ENCODE measurements at places on chromosomes 4 and X. TPM values are rescaled to one million over a fixed set of nuclear protein-coding genes. Genes with fewer than 3 reads are reported as not detected.

GRCh38 chr4:105748222-105748621, 39.6 kb downstream of the GSTCD start:
- DNase-seq = no peak
- H3K4me3 ChIP-seq = no peak overlapping the region
- H3K4me1 ChIP-seq = no peaks in the 10 kb centered on the region
- no peak overlapping the region for H3K27ac ChIP-seq
- no peaks in the 10 kb centered on the region for H3K27me3 ChIP-seq

DNA sequence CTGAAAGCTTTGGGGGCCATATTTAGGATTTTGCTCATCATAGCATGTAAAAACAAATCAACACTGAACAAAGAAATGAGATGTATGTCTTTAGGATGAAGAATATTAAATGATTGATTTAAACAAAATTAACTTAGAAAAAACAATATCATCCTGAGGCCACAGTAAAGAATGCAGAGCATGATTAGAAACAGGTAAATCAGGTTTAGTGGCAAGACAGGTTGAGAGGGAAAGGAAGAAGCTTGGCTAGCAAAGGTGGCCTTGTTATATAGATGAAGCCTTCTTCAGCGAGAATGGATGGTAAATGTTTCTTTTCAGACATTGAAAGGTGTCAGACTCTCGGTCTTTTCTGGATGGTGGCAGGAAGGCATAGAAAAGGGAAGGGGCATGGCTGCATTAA, 11.9 kb upstream of the MAGEB16 start:
- no peak overlapping the region for H3K4me3 ChIP-seq
- no peak overlapping the region for H3K27ac ChIP-seq
- DNase-seq = no peak
- H3K4me1 ChIP-seq = no peaks in the 10 kb centered on the region

DNA sequence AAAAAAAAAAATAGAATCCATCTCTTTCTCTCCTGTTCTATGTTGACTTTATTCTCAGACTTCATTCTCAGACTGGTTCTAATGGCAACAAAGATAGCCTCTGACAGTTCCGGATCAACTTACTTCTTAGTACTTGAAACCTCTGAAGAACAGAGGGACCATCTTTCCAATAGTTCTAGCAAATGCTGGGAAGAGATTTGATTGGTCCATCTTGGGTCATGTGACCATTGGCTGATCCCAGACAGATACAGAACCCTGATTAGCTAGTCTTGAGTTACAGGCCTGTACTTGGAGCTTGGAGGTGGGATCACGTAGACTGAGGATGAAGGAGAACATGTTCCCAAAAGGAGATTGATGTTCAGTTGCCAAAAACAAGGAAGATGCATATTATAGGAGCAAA, 66.9 kb upstream of the STIM2 start:
- DNase-seq = no peak
- no peak overlapping the region for H3K4me3 ChIP-seq
- no peak overlapping the region for H3K27ac ChIP-seq
- no peaks in the 10 kb centered on the region for H3K4me1 ChIP-seq

DNA sequence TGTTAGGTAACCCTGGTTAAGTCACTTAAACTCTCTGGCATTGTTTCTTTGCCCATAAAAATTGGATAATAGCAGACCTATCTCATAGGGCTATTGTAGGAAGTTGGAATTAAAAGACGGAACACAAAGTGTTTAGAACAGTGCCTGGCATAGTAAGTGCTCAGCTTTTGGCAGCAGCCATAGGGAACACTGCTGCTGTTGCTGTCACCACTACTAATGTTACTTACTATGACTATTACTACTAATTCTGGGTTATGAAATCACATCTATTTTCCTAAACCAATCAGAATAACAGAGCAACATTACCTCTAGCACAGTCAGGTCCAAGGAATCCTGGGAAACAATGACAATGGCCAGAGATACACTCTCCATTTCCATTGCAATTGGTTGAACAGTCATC, 300.0 kb downstream of the SH2D1A start:
- no peak for DNase-seq
- H3K4me3 ChIP-seq = no peak overlapping the region
- peaks cover 4% of the 10 kb centered on the region for H3K36me3 ChIP-seq
- H3K4me1 ChIP-seq = no peaks in the 10 kb centered on the region

Gene MAB21L2
- total RNA-seq = not detected
